ENCODE measurements at places on chromosomes 12 and 14.

GRCh38 chr14:100670753-100671049, 56.0 kb upstream of the DLK1 start:
- no peak for DNase-seq

GRCh38 chr14:99273766-99274345, 1.9 kb upstream of the BCL11B start:
- DNase-seq = no peak

DNA sequence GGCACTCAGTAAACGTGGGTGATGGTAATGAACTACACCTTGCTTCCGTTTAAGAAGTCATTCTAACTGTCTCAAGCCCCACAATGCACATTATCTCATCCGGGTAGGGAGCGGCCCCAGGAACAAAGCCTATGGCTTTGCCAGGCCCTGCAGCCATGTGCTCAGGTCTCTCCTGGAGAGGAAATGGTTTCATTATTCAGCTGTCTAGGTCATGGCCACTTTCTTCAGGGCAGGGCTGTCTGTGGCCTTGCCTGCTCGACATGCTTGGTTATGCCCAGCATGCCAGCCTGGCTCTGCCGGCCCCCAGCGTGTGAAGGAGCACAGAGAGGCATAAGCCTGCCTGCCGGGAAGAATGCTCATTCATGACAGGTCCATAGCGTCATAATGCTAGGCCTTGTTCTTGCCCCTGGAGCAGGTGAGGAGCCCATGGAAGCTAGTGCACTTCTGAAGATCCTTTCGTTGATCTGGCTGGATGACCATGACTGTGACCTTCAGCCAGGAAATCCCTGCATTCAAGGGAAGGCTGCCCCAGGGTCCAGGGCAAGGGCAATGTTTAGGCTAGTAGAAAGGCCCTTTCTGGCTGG, 26.3 kb upstream of the FOS start:
- DNase-seq = no peak

GRCh38 chr12:2640709-2641108, 154.1 kb upstream of the FKBP4 start:
- DNase-seq = no peak

GRCh38 chr14:74312161-74312560, 9.4 kb upstream of the ABCD4 start:
- DNase-seq = no peak

DNA sequence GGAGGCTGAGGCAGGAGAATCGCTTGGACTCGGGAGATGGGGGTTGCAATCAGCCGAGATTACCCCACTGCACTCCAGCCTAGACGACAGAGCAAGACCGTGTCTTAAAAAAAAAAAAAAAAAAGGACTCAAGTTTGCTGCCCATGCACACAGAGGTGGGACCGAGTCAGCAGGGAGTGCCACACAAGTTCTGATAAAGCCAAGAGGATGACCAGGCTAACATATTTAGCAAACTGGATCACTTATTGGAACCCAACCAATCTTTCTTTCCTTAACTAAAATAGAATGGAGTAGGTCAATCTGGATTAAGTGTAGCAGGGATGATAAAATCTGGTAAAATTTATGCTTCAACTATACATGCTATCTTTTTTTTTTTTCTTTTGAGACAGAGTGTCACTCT, 190.4 kb upstream of the FOXN3 start:
- no peak for DNase-seq

GRCh38 chr12:53829130-53829819, 77.5 kb upstream of the CISTR start:
- no peak for DNase-seq

GRCh38 chr12:12590961-12591360, 20.7 kb upstream of the CREBL2 start:
- DNase-seq = no peak

- DNase-seq = no peak
Observed at GRCh38 chr12:19694627-19695026, 255.3 kb downstream of the AEBP2 start.

GRCh38 chr12:122841544-122842321, 6.5 kb downstream of the HIP1R start:
- no peak for DNase-seq

DNA sequence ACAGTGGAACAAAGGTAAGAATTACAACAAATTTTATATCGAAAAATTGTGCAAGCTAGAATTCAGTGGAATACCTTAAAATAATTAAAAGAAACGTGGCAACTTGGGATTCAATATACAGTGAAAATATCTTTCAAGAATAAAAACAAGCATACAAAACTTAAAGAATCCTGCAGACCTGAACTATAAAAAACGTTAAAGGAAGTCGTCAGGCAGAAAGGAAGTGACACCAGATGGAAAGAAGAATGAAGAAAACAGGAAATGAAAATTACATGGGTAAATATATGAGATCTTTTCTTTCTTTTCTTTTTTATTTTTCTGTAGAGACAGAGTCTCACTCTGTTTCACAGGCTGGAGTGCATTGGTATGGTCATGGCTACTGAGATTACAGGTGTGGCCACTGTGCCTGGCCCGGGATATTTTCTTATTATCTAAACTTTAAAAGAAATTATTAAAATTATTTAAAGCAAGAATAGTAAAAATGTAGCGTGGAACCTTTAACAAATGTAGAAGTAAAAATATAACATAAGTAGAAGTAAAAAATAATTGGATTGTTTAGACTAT, 4.7 kb downstream of the MGP start:
- no peak for DNase-seq

DNA sequence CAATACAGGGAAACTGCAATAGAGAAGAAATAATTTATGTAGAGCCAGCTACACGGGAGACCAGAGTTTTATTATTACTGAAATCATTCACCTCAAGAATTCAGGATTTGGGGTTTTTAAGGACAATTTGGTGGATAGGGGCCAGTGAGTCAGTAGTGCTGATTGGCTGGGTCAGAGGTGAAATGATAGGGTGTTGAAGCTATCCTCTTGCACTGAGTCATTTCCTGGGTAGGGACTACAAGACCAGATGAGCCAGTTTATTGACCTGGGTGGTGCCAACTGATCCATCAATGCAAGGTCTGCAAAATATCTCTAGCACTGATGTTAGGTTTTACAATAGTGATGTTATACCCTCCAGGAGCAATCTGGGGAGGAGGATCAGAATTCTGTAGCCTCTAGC, 486.3 kb downstream of the LRIG3 start:
- DNase-seq = no peak

DNA sequence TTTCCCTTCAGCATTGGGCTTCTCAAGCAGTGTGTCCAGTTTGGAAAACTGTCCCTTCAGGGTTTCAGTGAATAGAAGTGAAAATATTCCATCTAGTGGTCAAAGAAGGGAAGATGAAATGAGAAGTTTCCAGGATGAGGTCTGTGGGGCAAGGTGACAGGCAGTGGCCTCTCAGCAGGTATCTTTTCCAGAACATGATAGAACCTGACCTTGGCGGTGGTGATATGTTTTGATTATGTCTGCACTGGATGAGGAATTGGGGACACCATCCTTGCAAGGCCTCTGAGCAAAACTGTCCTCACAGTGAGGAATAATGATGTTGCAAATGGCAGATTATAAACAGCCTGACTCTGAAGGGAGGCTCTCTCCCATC, 4.7 kb downstream of the GPX2 start:
- DNase-seq = no peak

- DNase-seq = no peak
Observed at GRCh38 chr14:22547313-22547947, 41.6 kb downstream of the DAD1 start.

- no peak for DNase-seq
Observed at GRCh38 chr12:115914122-115914521, 363.4 kb downstream of the MED13L start.

DNA sequence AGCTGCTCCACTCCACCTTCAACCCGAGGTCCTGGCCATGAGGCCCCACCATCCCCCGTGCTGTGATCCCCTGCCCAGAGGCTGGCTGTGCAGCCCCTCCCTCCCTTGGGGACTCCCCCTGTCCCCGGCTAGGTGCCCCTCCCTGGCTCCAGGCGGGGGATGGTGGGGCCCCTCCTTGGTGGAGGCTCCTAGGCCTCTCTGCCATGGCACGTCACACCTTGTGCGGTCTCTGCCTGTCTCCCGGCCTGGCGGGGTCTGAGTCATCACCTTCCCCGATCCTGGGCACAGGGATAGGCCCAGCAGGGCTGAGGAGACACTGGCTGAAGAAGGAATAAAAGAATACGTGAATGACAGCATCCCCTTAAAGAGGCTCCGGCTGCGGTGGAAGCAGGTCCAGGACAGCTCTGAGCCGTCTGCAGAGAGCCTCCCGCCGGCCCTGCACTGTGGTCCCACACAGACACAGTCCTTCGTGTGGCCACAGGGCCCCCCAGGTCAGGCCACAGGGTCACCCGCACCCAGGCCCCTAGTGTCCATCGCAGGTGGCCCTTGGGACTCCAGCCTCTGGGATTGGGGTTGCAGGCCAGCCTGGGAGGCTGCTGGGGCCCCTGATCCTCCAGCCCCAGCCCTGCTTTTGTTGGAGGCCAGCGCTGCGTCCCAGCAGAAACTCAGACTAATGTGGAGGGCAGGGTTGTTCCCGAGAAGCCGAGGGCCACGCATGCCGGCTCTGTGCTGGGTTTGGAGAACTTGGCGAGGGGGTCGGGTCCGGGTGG, 43.6 kb downstream of the KIF26A start:
- no peak for DNase-seq

DNA sequence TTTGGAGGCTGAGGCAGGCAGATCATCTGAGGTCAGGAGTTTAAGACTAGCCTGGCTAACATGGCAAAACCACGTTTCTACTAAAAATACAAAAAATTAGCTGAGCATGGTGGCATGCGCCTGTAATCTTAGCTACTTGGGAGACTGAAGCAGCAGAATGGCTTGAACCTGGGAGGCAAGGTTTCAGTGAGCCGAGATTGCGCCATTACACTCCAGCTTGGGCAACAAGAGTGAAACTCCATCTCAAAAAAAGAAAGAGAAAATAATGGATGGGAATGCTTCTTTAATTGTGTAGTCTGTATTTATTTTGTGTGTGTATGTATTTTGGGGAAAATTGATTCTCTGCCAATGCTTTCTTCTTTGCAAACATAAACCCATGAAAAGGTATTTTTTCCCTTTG, 32.5 kb downstream of the SRGAP1 start:
- DNase-seq = no peak

DNA sequence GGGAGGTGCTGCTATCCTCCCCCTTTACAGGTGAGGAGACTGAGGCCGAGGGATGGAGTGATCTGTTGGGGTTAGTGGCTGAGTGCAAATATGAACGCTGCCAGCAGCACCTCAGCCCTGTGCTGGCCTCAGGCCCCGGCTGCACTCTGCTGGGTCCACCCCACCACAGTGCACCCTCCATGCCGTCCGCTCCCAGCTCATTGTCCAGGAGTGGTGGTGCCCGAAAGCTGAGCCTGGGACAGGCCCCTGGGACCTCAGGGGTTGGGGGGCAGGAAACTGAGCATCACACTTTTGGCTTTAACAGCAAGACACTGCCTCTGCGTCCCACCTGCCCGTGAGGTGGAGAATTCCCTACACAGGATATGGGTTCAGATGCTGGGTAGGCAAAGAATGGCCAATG, 31.5 kb upstream of the FBRSL1 start:
- DNase-seq = no peak

- DNase-seq = no peak
Observed at GRCh38 chr12:12007713-12008231, 63.0 kb upstream of the BCL2L14 start.

DNA sequence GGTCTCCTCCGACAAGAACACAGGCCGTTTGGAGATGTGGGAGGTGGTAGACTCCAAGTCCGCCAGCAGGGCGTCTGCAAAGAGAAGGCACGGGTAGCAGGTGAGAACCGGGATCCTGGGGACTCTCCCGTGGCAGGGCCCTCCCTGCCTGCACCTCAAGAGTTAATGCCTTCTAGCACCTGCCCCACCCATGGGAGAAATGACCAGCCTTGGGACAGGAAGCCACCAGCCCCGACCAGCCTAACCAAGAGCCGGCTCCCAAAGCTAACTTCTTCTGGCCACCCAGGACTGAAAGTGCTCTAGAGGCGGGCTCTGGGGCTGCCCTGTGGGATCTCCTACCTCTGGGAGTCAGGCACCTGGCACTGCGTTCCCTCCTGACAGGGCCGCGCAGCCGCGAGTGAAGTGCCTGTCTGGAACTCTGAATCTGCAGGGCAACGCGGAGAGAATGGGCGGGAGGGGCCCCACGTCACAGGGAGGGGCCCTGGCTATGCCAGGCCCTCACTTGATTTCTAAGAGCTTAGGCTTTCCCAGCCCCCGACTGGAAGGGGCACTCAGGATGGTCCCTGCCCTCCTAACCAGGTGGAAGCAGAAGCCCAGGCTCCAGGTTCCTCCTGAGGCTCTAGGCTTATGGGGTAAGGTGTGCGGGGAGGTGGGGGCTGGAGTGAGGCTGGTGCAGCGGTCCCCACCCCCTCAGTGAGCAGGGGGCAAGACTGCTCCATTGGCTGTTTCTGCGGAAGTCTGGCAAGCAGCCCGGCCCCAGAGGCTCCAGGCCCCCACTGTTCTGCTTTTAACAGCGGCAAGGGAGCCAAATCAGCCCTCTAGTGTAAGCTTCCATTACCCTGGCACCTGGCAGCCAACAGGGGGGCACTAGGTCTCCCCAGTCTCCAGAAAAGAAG, 23.6 kb upstream of the RPLP0 start:
- no peak for DNase-seq

DNA sequence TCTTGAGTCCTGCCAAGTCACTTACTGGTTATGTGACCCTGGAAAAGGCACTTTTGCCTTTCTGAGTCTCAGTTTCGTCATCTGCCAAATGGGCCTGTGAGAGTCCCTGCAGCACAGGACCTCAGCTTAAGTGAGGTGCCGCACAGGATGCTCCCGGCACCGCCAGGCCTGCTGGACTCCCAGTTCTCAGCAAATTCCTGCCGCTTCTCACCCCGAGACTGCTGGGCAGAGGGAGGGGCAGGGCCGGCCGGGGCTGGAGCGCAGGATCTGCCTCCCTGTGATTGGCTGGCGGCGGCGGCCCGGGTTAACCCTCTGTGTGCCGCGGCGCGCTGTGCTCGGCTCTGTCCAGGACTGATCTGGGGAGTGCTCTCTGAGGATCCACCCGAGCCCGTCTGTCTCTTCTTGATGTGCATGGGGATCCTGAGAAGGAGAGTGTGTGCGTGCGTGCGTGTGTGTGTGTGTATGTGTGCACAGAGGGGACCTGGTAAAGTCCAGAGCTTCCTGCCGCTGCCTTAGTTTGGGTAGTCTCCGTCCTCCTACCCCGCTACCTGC, 8.6 kb downstream of the SETD1B start:
- no peak for DNase-seq

- DNase-seq = no peak
Observed at GRCh38 chr14:103105580-103106150, 11.1 kb downstream of the EXOC3L4 start.

GRCh38 chr14:104677512-104678332, 11.7 kb upstream of the INF2 start:
- DNase-seq = peak; percentile 80

- no peak for DNase-seq
Observed at GRCh38 chr12:29041621-29042020, 107.5 kb upstream of the FAR2 start.

Measured in activated CD4-positive, alpha-beta T cell treated with anti-CD3 and anti-CD28 coated beads for 4 hours (primary cell).